H9 (cell line): ENCODE measurements at places on chromosomes 5 and 9. TPM values are rescaled to one million over a fixed set of nuclear protein-coding genes. Genes with fewer than 3 reads are reported as not detected.

DNA sequence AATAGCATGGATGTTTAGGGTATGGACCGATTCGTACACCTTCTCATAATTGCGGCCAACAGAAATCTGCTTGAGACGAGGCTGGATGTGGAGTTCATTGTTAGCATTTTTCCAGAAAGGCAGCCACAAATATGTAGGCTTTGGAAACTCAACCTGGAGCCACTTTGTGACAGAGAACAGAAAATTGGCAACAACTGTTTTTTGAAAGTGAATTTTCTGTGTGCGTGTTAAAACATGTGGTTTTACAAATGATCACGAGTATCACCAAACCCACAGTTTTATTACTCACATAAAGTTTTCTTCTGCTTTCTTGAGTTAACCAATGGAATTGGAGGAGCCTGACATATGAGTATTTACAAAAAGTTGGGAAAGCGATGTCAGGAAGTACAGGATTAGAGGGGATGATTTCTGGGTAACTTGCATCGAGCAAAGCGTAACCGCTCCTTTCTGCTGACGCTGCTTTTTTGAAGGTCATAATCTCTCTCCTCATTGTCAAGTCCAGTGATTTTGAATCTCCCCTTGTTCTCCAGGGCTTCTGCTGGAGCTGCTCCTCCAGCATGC is 138.5 kb upstream of the TAF11L2 start:
- no peaks in the 10 kb centered on the region for H3K27me3 ChIP-seq
- DNase-seq: no peak
- no peak overlapping the region for H3K4me3 ChIP-seq
- H3K27ac ChIP-seq: no peak overlapping the region

- H3K36me3 ChIP-seq: no peaks in the 10 kb centered on the region
- H3K27me3 ChIP-seq: no peaks in the 10 kb centered on the region
- H3K4me3 ChIP-seq: no peak overlapping the region
- no peak for DNase-seq
- H3K27ac ChIP-seq: no peak overlapping the region
These were observed 28.3 kb downstream of the ARHGEF28 start for GRCh38 chr5:73654171-73654811.

- peaks cover 4% of the 10 kb centered on the region; the same call in 1 of the 2 replicates for H3K36me3 ChIP-seq
- H3K27ac ChIP-seq: no peak overlapping the region
- no peaks in the 10 kb centered on the region for H3K4me1 ChIP-seq
- DNase-seq: no peak
- H3K27me3 ChIP-seq: no peaks in the 10 kb centered on the region
- H3K4me3 ChIP-seq: no peak overlapping the region
These were observed 314.0 kb downstream of the ARHGEF28 start for GRCh38 chr5:73940026-73940425.

- DNase-seq: no peak
- H3K27me3 ChIP-seq: no peaks in the 10 kb centered on the region
- H3K36me3 ChIP-seq: no peaks in the 10 kb centered on the region
- no peaks in the 10 kb centered on the region for H3K4me1 ChIP-seq
- no peak overlapping the region for H3K4me3 ChIP-seq
- no peak overlapping the region for H3K27ac ChIP-seq
These were observed 118.7 kb upstream of the SGCD start for GRCh38 chr5:156208271-156208670.

DNA sequence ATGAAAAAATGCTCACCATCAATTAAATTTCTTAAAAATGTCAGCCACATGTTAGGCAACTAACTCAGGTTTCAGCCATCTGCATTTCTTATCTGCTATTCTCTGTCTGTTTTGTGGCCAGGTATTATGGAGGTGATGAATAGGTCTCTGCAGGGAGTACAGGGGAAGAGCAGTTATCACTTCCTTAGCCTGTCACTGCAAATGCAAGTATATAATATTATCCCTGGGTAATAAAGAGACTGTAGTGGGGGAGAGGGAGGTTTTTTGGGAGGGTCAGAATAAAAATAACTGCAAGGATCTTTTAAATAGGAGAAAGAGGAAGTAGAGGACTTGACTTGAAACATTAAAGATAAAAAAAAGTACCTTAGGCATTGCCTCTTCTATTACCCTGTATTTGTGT is 49.6 kb upstream of the PTGER4 start:
- no peak overlapping the region for H3K27ac ChIP-seq
- no peaks in the 10 kb centered on the region for H3K27me3 ChIP-seq
- no peaks in the 10 kb centered on the region for H3K4me1 ChIP-seq
- no peaks in the 10 kb centered on the region for H3K36me3 ChIP-seq
- no peak for DNase-seq

Gene GLRA1
- not detected in 2 replicates for total RNA-seq

- H3K27me3 ChIP-seq: no peaks in the 10 kb centered on the region
- H3K4me1 ChIP-seq: no peaks in the 10 kb centered on the region
- H3K36me3 ChIP-seq: peaks cover 2% of the 10 kb centered on the region; the same call in 1 of the 3 replicates
- DNase-seq: no peak
- H3K27ac ChIP-seq: no peak overlapping the region
These were observed 36.2 kb upstream of the MEGF9 start for GRCh38 chr9:120750421-120750820.

- H3K27ac ChIP-seq: no peak overlapping the region
- DNase-seq: no peak
- H3K36me3 ChIP-seq: no peaks in the 10 kb centered on the region
- H3K4me1 ChIP-seq: no peaks in the 10 kb centered on the region
- no peaks in the 10 kb centered on the region for H3K27me3 ChIP-seq
These were observed 28.5 kb downstream of the SPINK5 start for GRCh38 chr5:148091991-148092964.

Gene DOLPP1
- 42.6 and 43.3 TPM in 2 replicates for total RNA-seq

GRCh38 chr9:121902461-121903135 is 190.5 kb downstream of the TTLL11 start:
- DNase-seq: no peak
- H3K36me3 ChIP-seq: no peaks in the 10 kb centered on the region
- no peak overlapping the region for H3K27ac ChIP-seq
- H3K27me3 ChIP-seq: no peaks in the 10 kb centered on the region
- H3K4me3 ChIP-seq: no peak overlapping the region

GRCh38 chr5:171612749-171613148 is 172.9 kb upstream of the SMIM23 start:
- no peak overlapping the region for H3K4me3 ChIP-seq
- H3K4me1 ChIP-seq: no peaks in the 10 kb centered on the region; the same call in 1 of the 2 replicates
- no peaks in the 10 kb centered on the region for H3K36me3 ChIP-seq
- DNase-seq: no peak
